Lung microvascular endothelial cell (primary cell): ENCODE measurements at places on chromosomes 12 and 14. TPM values are rescaled to one million over a fixed set of nuclear protein-coding genes. Genes with fewer than 3 reads are reported as not detected.
A peak's percentile ranks its signal among the peaks of the same experiment; 100 is the strongest.

Gene TAS2R31
- 1.1 and 1.8 TPM in 2 replicates for total RNA-seq

DNA sequence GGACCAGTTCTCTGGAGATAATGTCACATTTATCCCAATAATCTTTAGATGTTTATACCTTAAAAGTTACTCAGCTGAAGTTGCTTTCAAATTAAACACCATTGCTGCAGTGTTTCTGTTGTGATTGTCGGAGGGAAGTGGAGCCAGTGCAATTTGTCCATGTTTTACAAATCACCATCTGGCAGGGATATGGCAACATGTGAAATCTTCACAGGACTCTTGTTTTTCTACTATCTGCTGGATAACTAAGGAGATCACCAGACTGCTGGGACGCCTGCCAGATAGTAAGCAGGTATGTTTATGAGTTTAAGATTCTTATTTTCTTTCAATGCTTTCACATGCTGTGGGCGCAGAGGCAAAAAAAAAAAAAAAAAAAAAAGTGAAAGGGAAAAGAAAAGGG lies 100.3 kb upstream of the SOX5 start:
- DNase-seq, result no peak

- DNase-seq, result no peak
Observed at GRCh38 chr14:42929806-42930480, 1323.3 kb downstream of the LRFN5 start.

GRCh38 chr14:85482552-85482951 lies 47.4 kb upstream of the FLRT2 start:
- no peak for DNase-seq

DNA sequence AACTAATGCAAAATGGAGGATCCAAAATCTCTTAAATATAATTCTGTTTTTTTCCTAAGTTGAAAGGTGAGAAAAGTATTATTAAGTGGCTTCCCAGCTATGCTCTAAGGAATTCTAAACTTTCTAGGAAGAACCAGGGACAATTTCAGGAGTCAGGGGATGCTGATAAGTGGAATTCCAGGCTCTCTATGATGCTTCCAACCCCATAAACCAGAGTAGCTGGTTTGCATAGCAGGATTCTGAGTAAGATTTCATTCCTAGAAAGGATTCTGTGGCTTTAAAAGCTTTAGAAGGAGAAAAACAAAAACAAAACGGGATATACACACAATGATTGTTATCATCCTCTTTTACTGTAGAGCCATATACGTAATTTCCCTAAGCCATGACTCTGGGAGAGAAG lies 93.9 kb downstream of the SLC16A7 start:
- no peak for DNase-seq

GRCh38 chr14:38512236-38512635 lies 256.3 kb upstream of the CLEC14A start:
- no peak for DNase-seq

Gene COL2A1
- not detected in 2 replicates for total RNA-seq

DNA sequence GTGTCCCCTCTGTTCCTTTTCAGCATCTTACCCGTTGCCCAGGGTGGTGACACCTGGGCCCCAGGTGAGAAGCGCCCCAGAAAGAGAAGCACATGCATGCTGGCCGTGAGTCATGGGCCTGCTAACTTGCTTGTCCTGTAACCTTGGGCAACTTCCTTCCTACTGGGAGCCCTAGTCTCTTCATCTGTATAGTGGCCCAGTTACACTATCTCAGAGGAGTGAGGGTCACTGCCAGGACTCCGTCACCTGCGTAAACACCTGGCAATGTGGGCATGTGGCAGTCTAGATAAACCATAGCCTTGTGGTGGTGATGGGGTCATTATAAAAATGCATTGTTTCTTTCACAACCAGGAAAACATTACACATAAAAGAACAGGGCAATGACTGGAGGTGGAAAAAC lies 125.2 kb downstream of the SLC25A47 start:
- no peak for DNase-seq

Gene KCNJ8
- total RNA-seq, result not detected in 2 replicates

Gene TSPAN11
- total RNA-seq, result 5.0 and 5.7 TPM in 2 replicates

DNA sequence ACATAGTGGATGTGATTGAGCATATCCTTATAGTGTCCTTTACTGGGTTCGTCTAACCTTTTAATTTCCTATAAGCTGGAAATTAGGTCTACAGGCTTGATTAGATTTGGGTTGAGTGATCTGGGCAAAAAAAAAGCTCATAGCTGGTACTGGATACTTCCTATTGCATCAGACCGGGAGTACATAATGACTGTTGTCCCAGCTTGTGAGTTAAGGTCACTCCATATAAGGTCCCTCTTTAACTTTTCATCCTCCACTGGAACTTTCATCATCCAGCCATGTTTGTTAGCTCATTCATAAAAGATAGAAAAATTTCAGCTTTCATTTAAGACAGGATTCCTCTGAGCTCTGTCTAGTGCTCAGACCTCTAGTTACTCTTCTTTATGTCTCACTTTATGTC lies 80.8 kb downstream of the C14orf132 start:
- DNase-seq, result no peak

GRCh38 chr12:55996715-55997534 lies at the start of gene SUOX:
SUOX (plus strand) TSS chr12:55997276; CDS start chr12:56002222, 4,946 bp downstream.
- DNase-seq, result peak; percentile 99

GRCh38 chr14:54259821-54260220 lies 137.0 kb upstream of the CDKN3 start:
- no peak for DNase-seq

- DNase-seq, result no peak
Observed at GRCh38 chr12:54602661-54603060, 14.2 kb upstream of the PPP1R1A start.

Gene PTGER2
- total RNA-seq, result under 0.01 TPM in 1 of 2 replicates, not detected in the other

Gene SLC25A3
- total RNA-seq, result 339 and 462 TPM in 2 replicates

- DNase-seq, result no peak
Observed at GRCh38 chr14:74472601-74473000, 20.5 kb downstream of the NPC2 start.

Gene PCED1B
- under 0.01 and 0.20 TPM in 2 replicates for total RNA-seq

Gene TIMM9
- 12.0 and 15.3 TPM in 2 replicates for total RNA-seq

- DNase-seq, result peak; percentile 70
Observed at GRCh38 chr12:47818467-47819137, 1.1 kb downstream of the HDAC7 start.

Gene EEF1AKMT3
- total RNA-seq, result 3.5 and 5.0 TPM in 2 replicates

- DNase-seq, result peak; percentile 74
Observed at GRCh38 chr14:75279153-75279762, 630 bp downstream of the FOS start.

Gene L3HYPDH
- 11.8 and 15.1 TPM in 2 replicates for total RNA-seq

GRCh38 chr14:33668066-33668465 lies 282.8 kb downstream of the EGLN3 start:
- no peak for DNase-seq

GRCh38 chr12:56626701-56627100 lies 3.4 kb downstream of the BAZ2A start:
- DNase-seq, result no peak

GRCh38 chr12:18352312-18352711 lies 91.0 kb downstream of the PIK3C2G start:
- DNase-seq, result no peak

Gene PLEKHG7
- total RNA-seq, result not detected in 2 replicates

DNA sequence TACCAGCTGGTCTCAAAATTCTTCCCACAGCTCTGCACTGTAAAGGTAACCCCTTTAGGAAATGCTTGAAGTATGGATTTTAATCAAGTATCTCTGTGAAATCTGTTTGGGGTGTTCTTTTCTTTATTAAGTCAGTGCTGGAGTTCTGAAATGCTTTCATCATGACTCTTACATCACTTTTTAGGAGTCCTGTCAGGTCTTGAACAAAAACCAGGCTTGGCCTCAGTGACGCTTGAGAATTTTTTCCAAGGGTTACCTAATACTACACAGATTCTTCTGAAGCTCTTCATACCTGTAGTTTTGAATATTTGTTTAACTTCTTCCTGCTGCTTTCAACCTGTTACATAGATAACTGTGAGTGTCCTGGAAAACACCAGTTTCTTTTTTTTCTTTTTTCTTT lies 47.0 kb upstream of the KCNH3 start:
- DNase-seq, result no peak

GRCh38 chr14:51157012-51157411 lies 62.1 kb upstream of the TRIM9 start:
- peak; percentile 28 for DNase-seq

DNA sequence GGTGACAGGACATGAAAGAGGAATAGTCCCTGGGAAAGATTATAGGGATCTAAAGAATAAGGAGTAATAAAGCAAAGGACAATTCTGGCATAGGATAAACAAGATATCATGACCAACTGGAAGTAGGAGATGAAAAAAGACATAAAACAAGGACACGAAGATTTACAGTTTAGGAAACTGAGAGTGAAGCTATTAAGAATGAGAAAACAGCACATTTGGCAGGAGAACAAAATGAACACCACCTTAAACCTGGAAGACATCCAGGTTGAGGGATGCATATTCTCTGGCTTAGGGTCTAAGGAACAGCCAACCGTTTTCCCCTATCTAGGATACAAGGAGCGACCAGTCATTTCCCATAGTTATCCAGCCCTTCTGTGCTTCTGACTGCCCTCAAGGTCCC lies 1.9 kb downstream of the TRIP11 start:
- peak; percentile 6 for DNase-seq

- DNase-seq, result peak; percentile 55
Observed at GRCh38 chr12:53365245-53365904, 14.6 kb upstream of the SP1 start.

DNA sequence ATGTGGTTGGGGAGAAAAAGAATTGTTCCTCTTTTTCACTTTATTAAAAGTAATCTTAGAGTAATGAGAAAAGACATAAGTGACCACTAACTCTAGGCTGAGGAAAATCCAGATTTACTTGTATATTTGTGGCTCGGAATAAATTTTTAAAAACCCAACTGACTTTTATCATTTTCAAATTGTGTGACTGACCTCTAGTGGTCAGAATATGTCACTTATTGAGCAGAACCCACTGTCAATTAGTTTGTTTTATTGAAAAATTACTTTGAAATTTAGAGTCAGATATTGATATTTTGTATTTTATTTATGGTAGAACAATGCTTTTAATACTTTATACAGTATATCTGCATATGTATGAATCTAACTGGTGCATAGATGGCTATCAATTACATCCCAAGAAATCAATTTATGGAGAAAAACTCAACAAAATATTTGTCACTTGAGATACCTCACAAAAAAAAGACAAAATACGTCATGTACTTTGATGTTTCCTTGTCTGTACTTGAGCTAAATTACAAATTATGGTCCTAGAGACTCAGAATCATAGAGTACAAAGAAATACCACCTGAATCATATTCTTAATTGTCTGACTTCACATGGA lies 229.4 kb downstream of the CNTN1 start:
- peak; percentile 33 for DNase-seq

DNA sequence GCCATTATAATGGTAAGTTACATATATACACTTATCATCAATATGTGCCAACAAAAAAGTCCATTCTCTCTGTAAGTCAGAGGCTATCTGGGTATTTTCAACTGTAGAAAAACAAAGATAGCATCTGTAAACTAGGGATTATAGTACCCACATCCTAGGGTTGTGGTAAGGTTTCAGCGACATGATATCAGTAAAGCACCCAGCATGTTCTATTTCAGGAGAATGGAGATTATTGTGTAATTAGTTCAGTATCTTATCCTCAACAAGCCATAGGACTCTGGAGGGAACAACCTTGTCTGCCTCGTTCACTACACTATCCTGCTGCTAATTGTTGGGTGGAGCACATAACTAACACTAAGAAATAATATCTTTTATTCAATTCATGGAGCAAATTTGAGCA lies 19.7 kb upstream of the CKAP4 start:
- no peak for DNase-seq

DNA sequence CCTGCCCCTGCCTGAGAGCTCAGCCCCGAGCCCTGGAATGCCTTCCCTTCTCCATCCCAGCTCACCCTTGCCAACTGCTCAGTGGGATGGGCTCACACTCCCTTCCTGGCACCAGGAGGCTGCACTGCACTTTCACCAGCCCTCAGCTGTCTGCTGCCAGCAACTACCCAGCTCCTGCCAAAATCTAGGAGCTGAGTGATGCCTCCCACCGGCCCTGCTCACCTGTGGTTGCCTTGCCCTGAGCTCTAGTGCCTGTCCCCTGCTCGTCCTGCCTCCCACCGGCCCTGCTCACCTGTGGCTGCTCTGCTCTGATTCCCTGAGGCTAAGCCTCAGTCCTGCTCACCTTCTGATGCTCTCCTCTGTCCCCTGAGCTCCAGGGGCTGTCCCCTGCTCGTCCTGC lies 119.8 kb downstream of the TMEM121 start:
- DNase-seq, result no peak

DNA sequence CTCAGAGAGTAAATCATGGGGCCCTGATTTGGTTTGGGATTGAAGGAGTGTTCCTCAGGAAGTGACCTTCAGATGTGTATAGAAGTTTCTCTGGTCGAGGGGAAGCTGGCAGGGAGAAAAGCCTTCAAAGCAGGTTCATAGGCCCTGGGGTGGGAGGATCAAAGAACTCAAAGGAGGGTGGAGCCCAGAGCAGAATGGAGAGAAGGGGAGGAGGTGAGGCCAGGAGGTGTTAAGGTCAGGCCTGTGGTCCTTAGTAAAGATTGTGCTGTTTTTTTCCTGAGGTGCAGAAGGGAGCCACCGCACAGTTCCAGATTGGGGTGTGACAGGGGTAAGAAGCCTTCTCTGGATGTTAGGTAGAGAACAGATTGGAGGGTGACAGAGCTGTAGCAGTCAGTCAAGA lies 9.7 kb upstream of the CFAP251 start:
- DNase-seq, result no peak

GRCh38 chr12:100154474-100155247 lies 12.0 kb upstream of the BLTP3B start:
- DNase-seq, result peak; percentile 69

- DNase-seq, result no peak
Observed at GRCh38 chr12:46919666-46920400, 94.0 kb upstream of the SLC38A4 start.

Gene PLCZ1
- not detected in 2 replicates for total RNA-seq

- no peak for DNase-seq
Observed at GRCh38 chr14:51901475-51902024, 41.1 kb downstream of the GNG2 start.

Gene PTPRB
- total RNA-seq, result 83.7 and 112 TPM in 2 replicates

Gene FOXN3
- total RNA-seq, result 17.0 and 37.9 TPM in 2 replicates

Gene SRGAP1
- 1.3 and 2.2 TPM in 2 replicates for total RNA-seq

DNA sequence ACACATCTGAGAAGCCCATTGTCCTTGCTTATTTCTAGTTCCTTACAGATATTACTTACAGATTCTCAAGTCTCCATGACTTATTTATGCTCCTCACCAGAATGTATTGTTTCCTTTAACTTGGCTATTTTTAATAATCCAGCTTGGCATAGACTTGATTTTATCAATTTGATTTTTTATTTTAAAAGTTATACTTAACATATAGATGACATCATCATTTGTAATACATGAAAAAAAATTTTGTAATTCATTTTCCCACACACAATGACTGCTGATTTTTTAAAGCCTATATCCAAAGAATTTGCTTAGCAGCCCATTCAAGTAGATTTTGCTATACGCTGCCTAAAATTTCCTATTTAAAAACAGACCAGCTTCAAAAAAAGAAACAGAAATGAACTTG lies 39.8 kb downstream of the PTPRR start:
- no peak for DNase-seq

Gene MED6
- total RNA-seq, result 14.8 and 19.6 TPM in 2 replicates

DNA sequence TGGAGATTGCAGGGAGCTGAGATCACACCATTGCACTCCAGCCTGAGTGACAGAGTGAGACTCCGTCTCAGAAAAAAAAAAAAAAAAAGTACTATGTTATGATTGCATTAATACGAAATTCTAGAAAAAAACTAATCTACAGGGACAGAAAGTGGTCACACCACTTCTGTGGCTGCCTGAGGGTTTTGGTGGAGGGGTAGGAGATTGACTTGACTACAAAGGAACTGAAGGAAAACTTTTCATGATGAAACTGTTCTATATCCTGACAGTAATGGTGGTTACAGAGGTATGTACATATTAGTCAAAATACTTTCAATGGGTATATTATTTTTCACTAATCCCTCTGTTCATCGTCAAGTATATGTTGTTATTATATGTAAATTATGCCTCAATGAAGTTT lies 42.1 kb downstream of the FOXN3 start:
- DNase-seq, result no peak

Gene ENO2
- 0.99 and 1.7 TPM in 2 replicates for total RNA-seq
